Fibroblast of the aortic adventitia (primary cell): ENCODE measurements at places on chromosomes 5 and 9.

- DNase-seq, result no peak
Observed at GRCh38 chr9:113397203-113397631, 3.9 kb downstream of the ALAD start.

DNA sequence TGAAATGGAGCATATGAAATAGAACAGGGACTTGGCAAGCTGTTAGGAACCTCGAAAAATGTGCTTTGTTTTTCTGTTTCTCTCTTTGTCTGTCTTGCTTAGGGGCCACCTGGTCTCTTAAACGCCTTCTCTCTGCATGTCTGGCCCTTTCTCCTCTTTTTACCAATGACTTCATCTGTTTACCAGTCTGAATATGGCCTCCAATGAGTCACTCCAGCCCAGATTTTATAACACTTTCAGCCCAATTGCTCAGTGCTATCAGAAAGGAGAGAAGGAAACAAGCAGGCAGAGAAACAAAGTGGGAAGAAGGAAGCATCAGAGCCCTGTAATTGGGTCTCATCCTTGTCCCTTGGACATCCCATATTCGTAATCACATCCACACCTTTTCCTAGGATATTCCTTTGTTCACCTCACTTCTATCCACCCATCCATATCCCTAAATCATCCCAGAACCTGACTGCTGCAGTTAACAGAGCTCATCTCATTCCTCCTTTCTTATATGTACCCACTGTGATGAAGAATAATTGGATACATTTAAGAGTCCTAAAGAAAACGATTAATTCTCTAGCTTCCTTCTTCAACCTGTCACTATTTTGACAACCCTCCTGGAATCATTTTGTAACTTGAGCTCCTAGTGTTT is 151.8 kb upstream of the GPR151 start:
- DNase-seq, result peak; percentile 33

GRCh38 chr9:6960777-6961176 is 203.0 kb downstream of the KDM4C start:
- no peak for DNase-seq

DNA sequence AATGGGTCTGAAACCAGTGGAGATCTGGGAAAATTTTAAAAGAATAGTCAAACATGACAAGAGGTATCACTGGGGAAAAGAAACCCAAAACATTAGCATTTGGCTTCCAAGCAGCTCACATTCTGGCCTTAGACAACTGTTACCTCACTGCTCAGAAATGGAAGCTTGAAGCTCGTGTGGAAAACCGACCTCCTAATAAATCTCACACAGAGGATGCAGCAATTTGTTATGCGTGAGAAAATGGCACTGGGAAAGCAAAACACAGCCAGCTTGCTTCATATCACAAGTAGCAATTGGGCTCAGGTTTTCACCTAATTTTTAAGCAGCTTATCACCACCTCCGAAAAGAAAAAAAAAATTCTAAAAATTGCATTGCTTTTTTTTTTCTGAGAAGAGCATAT is 103.3 kb upstream of the TAS2R1 start:
- peak; percentile 22 for DNase-seq
